ENCODE measurements at places on chromosomes 6 and 20.

DNA sequence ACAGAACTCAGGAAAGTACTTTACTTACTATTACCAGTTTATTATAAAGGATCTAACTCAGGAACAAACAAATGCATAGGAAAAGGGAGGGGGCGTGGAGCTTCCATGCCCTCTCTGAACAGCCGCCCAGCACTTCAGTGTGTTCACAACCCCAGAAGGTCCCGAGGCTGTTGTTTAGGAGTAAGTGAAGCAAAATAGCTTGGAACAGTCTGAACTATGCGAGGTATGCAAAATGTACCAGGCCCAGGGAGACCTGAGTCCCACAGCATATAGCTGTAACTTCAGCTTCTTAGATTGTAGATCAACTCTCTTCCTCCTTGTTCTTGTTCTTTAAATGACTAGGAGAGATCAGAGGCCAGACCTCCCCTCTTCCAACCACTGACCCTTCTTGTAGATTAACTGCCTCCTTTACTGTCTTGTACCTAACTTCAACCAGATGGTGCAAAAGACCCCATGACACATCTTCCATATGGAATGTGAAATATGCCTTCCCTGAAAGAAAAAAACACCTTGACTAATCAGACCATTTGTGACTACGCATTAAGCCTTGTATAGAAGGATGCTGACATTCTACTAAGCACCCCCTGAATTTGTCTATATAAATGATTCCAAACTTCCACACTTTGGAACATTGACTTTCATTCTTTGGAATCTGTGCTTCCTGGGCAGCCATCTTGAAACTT lies 98.8 kb upstream of the SNX9 start:
- H3K36me3 ChIP-seq, result no peaks in the 10 kb centered on the region
- no peak for DNase-seq
- H3K27ac ChIP-seq, result no peak overlapping the region

GRCh38 chr6:19759117-19759880 lies 77.9 kb upstream of the ID4 start:
- H3K4me3 ChIP-seq, result no peak overlapping the region
- no peaks in the 10 kb centered on the region for H3K27me3 ChIP-seq
- peak overlapping the region; percentile 29 for H3K27ac ChIP-seq
- DNase-seq, result no peak

DNA sequence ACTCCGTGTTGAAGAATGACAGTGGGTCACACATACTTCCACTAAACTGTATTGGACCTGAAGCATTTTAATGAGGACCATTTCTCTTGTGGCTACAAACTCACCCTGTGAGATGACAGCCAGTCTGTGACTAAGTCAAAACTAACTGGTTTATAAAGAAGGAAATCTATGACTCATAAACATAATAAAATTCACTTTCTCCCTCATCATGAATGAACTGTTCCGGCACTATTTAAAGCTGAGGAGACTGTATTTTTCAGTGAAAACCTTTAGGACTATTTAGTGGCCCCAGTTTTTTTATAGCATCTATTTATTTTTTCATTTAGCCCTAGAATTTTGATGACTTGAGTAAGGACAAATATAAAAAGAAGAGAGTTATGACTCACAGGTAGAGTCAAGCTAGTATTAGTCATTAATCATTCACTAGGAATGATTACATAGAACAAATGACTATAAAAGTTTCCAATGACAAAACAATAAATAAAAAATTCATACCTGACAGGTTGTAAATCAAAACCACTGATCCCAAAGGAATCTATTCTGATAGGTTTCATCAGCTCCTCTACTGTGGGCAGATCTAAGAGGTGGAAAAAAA lies 34.2 kb downstream of the CEP162 start:
- 0 out of 2 replicates have a peak, but pooled peaks cover 3% of the 10 kb centered on the region for H3K4me1 ChIP-seq
- no peaks in the 10 kb centered on the region for H3K27me3 ChIP-seq
- peaks cover 31% of the 10 kb centered on the region for H3K36me3 ChIP-seq
- H3K27ac ChIP-seq, result peak overlapping the region; percentile 70
- no peak overlapping the region for H3K4me3 ChIP-seq

- no peaks in the 10 kb centered on the region for H3K36me3 ChIP-seq
- H3K4me3 ChIP-seq, result no peak overlapping the region
- H3K4me1 ChIP-seq, result no peaks in the 10 kb centered on the region
- no peaks in the 10 kb centered on the region for H3K27me3 ChIP-seq
- H3K27ac ChIP-seq, result peak overlapping the region; percentile 30
Observed at GRCh38 chr6:152091851-152092341, 284.4 kb downstream of the ESR1 start.

DNA sequence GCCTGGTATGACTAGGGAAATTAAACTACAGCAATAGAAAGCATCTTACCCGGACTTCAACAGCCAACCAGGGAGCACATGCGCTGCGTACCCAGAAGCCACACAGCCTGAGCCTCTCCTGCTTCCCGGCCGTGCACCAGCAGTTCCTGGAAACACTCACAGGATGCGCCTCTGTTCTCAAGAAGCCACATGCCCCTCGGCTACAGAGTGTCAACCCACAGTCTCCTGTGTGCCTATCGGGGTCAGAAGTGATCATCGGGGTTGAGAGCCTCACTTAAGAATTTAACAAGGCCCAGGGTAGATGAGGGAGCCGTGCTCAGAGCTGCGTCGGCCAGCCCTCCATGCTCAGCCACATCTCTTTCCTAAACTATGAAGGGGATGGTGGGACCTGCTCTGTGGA lies 147.2 kb upstream of the GGTLC1 start:
- peaks cover 4% of the 10 kb centered on the region for H3K4me1 ChIP-seq
- no peaks in the 10 kb centered on the region for H3K27me3 ChIP-seq
- DNase-seq, result no peak
- no peaks in the 10 kb centered on the region for H3K36me3 ChIP-seq

DNA sequence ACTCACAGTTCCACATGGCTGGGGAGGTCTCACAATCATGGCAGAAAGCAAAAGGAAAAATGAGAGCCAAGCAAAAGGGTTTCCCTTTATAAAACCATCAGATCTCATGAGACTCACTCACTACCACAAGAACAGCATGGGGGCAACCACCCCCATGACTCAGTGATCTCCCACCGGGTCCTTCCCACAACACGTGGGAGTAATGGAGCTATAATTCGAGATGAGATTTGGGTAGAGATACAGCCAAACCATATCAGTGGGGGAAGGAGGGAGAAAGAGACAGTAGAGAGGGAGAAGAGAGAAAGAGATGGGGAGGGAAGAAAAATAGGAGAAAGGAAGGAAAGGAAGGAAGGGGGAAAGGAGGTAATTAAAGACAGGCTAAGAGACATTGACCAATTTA lies 30.1 kb downstream of the GMDS start:
- no peak overlapping the region for H3K27ac ChIP-seq
- no peaks in the 10 kb centered on the region for H3K36me3 ChIP-seq
- no peak for DNase-seq
- no peaks in the 10 kb centered on the region for H3K4me1 ChIP-seq
- H3K4me3 ChIP-seq, result no peak overlapping the region

DNA sequence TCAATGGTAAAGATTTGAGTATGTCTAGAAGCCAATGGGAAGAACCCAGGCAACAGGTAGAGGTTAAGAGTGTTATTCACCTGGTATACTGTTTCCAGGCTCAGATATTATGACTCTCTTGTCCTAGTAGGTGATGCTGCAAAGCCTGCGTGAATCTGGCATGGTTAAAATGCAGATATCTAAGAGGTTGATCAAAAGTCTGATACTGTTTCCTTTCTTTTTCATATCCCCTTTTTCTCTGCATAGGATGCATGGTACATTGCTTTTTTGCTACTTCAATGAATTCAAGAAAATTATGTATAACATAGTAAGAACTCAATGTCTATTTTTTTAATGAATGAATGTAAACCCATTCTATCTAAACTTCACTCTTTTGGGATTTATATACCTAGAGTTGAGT lies 284.3 kb upstream of the KHDRBS2 start:
- no peaks in the 10 kb centered on the region for H3K36me3 ChIP-seq
- H3K27ac ChIP-seq, result no peak overlapping the region
- H3K4me3 ChIP-seq, result no peak overlapping the region
- H3K4me1 ChIP-seq, result no peaks in the 10 kb centered on the region
- H3K27me3 ChIP-seq, result no peaks in the 10 kb centered on the region

GRCh38 chr6:149359440-149359839 lies 40.6 kb upstream of the SUMO4 start:
- H3K4me3 ChIP-seq, result no peak overlapping the region
- H3K27ac ChIP-seq, result no peak overlapping the region
- peaks cover 20% of the 10 kb centered on the region for H3K36me3 ChIP-seq

DNA sequence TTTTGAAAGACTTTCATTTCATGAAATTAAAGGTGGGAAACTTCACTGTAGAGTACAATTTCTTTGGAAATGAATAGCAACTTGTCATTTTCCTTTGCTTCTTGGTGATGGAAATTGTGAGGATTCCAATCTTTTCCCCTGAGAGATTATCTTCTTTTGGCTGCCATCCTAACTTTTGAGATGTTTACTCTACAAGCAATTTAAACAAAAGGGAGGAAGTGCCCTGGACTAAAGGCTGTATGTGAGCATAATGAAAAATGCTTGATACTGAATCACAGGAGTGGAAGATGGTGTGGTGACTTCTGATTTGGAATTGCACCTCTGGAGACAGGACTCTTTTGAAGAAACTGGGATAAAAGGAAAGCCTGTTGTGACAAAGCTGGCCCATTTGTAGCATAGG lies 43.1 kb upstream of the JAG1 start:
- H3K36me3 ChIP-seq, result no peaks in the 10 kb centered on the region
- no peak overlapping the region for H3K27ac ChIP-seq
- DNase-seq, result no peak
- no peak overlapping the region for H3K4me3 ChIP-seq
- H3K27me3 ChIP-seq, result no peaks in the 10 kb centered on the region

DNA sequence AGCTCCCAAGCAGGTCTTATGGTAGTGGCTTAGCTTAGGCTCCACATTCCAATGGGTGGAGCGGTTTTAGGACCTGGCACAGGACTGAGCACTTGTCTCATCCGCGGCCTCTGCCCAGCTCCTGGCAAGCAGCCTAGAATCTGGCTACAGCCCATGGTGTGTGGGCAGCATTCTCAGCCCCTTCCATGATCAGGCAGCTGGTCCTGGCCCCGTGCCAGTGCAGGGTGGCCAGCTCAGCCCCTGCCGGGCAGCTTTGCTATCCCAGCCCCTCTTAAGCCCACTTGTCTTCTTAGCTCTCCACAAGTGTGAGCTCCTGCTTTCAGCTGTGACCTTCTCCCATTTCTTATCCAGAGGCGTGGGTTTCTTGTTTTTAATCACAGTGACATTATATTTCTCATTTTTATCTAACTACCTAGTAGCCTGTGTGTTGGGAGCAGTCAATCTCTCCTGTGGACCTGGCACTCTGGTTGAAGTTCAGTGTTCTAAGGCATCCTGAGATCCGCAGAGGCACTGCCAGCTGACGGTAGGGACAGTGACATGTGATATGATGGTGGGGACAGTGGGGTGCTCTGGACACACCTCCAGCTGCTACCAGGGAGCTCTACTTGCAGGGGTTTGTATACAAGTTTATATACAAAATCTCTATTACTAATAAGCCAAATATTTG lies 119.9 kb upstream of the PRND start:
- no peak overlapping the region for H3K4me3 ChIP-seq
- H3K4me1 ChIP-seq, result peaks cover 25% of the 10 kb centered on the region
- peak; percentile 44 for DNase-seq
- H3K36me3 ChIP-seq, result no peaks in the 10 kb centered on the region

DNA sequence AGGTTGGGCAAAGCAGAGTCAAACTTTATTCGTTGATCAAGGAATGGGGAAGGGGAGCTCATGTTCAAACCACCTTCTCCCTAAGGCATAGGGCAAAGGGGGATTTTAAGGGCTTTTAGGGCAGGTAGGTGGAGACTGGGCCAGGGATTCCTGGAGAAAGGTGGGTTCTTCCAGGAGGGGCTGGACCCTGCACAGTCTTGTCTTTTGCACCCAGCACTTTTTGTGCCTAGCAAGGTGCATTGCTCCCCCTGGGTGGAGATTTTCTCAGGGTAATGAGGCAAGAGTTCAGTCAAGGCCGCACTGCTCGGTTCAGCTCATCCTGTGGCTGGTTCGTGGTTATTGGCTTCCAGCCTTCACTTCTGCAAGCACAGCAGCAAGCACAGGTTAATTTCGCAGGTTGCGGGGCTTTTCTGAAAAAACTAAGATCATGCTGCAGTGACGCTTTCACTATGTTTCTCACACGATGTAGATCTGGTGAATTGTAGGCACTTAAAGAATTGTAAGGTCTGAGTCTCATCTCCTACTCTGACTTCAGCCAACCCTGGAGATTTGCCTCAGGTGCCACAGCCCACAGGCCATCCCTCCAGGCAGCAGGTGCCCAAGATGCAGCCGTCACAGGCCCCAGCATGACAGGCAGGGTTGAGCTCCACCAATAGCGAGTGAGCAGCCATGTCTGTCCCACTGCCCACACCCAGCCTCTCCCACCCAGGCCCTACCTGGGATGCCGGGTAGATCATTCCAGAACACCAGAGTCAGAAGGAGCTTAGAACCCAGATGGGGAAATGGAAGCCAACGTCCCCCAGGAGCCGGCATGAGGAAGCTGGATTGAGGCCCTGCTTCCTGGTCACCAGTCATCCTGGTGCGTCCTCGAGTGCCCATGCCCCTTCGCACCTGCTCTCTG lies 37.1 kb downstream of the SUN5 start:
- no peak overlapping the region for H3K27ac ChIP-seq
- H3K27me3 ChIP-seq, result peaks cover 32% of the 10 kb centered on the region
- peak; percentile 8 for DNase-seq
- no peaks in the 10 kb centered on the region for H3K4me1 ChIP-seq
- H3K36me3 ChIP-seq, result no peaks in the 10 kb centered on the region

DNA sequence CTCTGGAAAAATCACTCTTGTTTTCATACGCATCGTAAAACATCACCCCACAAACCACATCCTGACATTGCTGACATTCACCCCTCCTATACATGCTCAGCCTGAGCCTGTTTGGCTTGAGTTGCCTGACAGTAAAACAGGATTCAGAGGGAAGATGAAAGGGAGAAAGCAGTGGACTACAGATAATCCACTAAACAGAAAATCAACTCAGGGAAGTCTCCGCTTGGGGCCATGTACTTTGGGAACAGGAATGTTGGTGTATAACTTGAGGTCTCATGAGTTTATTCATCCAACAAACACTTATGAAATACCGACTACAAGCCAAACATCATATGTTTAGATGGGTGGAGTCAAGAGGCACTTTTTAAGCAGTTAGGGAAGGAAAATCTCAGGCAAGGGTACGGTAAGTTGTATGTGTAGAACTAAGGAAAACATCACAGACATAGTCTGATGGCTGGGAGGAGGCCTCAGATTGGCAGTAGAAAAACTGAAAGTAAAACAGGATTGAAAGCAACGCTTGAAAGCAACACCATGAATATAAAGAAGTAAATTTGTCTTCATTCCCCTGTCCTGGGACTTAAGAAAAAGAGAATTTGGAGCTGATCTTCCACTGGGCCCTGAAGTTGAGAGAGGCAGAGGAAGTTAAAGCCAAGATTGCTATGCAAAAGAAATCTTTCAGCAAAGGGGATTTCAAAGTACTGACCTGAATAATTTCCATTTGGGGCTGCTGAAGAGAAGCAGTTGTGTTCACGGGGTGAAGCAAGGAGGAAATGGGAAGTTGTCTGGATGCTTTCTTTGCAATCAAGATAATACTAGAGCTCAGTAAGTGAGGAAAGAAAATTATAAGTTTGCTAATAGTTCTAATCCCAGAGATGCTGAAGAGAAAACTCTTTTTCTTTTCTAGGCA lies 28.8 kb downstream of the PDE7B start:
- no peak overlapping the region for H3K27ac ChIP-seq
- DNase-seq, result no peak
- no peaks in the 10 kb centered on the region for H3K27me3 ChIP-seq

Data from SK-N-SH (cell line).